ENCODE measurements at places on chromosomes 7 and 10.
A peak's percentile ranks its signal among the peaks of the same experiment; 100 is the strongest.

GRCh38 chr7:137297551-137298463 is 45.7 kb downstream of the PTN start:
- DNase-seq: no peak

DNA sequence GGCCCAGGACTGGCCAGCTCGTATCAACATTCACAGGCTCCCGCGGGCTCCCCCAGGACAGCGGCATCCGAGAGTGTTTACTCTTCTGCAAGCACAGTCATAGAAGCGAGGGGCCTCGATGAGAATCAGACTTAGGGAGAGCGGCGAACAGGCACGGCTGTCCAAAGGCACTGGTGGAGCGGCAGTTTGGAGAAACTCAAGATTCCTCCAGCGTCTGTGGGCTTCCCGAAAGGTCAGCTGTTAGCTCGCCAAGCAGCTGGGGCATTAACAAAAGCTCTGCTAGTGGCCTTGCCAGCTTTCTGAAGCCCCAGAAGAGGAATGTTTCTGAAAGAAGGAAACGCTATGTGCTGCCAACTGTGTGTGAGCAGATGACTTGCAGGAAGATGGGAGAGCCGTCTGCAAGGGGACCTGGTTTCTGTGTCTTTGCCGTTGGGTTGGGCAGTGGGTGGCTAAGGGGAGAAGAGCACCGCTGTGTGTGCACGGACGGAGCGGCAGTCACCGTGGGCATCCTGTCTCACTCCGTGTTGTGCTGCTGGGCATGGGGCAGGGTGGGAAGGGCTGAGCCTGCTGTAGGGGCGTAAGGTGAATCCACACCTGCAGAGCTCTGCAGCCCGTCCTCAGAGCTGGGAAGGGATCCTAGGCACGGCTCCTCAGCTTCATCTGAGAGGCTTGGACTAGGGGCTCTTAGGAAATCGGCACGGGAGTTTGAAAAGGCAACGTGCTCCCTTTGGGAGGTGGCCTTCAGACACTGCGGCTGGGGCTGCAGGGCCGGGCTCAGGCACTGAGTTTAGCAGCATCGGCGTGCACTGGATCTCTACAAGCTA is 42.1 kb downstream of the AMZ1 start:
- no peak for DNase-seq

DNA sequence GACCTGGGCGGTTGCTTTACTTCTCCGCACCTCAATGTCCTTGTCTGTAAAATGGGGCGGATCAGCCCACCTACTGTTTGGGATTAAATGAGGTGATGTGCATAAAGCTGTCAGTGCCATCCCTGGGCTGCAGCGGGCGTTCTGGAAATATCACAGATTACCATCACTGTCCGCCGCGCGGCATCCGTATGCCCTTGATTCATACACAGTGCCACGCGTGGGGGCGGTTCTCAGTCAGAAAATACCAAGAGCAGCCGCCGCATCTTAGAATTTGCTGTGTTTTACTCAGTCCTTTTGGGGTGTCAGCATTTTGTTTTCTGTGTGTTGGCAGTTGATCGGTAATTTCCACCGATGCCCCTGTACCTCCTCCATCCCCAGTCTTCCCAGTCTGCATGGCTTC is 338.8 kb downstream of the DPP6 start:
- DNase-seq: no peak

DNA sequence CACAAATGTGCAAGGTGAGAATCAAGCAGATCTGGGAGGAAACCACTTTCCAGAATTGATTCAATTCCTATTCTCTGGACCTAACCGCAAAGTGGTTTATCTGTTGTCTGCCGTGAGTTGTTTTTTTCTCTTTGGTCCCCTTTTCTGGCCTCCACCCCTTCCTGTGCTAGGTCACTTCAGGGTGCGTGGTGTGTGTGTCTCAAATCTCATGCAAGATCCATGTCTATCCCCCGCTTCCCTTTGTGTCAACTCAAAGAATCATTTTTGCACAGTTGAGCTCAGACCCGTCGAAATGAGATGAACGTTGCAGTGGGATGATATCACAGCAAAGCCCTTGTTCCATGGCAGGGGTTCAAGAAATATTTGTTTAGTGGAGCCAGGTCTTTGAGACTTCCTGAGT is 184.5 kb downstream of the GATA3 start:
- DNase-seq: no peak

DNA sequence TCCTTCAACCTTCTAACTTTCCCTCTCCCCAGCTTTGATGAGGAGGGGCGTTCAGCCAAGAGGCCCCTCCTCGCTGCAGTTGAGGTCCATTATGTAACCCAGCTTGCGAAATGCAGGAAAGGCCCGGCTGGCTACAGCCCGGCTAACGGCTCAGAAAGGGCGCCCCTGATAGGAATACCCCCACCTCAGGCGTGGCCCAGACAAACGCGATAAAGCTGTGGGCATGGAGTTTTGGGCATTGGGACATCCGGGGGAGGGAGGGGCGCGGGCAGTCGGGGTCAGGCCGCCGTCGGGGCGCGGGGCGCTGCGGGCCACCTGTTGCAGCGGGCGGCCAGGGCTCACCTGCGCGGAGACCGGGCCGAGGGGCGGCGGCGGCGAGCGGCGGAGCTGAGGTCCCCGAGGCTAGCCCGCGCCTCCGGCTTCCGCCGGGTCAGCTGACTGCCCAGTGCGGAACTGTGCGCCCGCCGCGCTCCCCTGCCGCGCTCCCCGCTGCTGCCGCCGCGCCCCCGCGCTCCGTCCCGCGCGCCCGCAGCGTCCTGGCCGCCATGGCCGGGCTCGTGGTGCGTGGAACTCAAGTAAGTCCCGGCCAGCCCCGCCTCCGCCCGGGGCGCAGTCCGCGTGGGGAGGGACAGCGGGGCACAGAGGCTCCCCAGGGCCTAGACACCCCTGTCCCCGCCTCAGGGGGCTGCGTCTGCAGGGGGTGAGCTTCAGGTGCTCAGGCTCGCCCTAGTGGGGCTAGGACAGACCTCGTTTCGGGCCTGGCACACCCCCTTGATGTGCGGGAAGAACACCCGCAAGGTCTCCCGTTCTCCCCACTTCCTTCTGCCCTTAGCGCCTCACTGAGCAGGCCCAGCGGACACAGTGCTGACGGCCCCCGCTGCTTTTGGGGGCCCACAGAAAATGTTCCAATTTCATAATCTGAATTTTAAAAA is at the start of gene LRMDA:
Gene LRMDA, plus strand, starts transcription at position 445 of the 932 bp plus-strand sequence.
- DNase-seq: no peak

DNA sequence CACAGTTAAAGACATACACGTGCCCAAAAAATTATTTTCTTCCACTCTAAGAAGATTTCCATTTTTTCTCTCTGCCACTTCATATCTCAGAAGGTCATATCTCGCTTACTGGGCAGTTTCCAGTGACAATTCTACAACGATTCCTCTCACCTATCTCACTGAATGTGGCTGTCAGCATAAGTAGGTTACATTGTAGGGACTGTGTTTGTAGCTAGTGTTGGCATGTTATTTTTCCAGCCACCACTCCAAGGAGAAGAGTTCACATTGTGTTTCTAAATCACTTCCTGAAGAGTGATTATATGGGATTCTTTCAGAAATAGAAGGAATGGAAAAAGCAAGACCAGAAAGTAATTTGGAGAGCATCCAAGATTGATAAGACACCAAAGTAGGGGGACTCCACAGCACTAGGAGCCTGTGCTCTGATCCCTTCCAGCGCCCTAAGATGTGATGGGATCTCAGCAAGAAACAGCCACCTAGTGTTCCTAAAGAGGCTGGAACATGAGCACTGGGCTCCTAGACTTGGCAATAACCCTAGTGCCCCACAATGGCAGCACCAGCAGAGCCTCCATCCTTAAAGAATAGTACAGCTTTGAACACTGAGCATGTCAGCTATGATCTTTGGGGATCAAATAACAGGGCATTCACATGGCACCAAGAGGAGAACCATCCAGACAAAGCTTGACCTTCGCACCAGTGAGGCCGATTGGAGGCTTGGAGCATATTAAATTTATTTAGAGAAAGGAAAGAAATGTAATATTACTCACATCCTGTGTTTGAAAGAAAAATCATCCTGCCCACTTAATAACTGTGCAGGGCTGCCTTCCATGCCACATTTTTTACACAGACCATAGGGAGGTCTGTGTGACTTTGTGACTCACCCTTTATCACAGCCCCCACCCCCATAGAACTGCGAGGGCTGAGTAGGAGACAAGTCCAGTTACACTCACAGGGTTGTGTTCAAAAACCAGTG is 51.8 kb downstream of the CAV1 start:
- peak; percentile 87 for DNase-seq

- DNase-seq: peak; percentile 84
Observed at GRCh38 chr7:105439174-105439893, 50.6 kb upstream of the SRPK2 start.

DNA sequence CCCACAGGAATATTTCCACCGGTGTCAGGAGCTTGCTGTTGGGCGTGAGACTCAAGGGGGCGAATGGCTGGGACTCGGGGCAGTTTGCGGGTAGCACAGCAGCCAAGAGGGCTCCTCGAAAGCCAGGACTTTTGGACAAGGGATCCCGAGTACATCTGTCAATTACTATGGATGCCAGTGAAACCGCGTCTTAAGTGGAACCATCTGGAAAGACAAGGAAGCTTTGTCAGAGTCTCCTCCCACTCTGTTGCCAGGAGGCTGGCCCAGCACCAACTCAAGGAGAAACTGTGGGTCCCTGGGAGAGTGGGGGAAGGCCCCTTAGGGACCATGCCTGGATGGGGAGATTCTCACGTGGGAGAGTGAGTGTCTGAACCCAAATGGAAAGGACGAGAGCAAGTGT is 57.1 kb downstream of the C10orf143 start:
- DNase-seq: no peak

- no peak for DNase-seq
Observed at GRCh38 chr7:17367502-17367901, 69.0 kb downstream of the AHR start.

DNA sequence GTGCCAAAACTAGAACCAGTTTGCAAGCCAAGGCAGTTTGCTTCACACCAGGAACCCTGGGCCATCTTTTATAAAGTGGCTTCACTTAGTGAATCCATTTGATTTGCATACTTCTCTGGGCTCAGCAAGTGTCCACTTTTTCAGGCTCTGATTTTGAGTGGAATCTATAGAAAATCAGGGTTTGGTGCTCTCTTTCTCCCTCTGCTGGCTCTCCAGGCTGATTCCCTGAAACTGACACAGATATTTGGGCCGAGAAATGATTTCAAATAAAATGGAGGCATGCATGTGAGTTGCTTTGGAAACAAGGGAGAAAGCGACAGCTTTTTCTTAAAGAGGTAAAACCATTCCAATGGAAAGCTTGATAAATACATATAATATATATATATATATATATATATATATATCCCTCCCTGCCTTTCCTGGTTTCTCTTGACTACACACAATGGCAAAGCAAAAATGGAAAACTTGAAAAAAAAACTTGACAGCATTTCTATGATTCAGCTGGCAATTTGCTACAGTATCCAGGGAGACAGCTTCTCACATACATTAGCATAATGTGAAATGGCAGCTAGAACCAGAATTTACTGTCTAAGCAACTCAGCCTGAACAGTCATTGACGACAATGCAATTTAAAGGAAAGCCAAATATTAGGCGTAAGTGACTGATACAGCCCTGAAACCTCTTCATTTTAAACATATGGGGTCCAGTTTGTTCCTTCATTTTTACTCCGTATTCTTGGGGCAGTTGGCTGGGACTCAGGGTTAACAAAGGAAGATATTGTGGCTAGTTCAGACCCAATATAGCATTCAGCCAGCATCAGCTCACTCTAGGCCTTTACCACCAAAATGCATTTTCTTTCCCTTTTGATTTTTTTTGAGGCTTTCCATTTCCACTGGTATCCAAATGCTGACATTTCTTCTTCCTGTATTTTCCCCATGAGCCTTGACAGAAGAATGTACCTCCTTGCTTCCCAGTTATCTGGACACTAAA is 188.5 kb downstream of the TMEM178B start:
- no peak for DNase-seq

DNA sequence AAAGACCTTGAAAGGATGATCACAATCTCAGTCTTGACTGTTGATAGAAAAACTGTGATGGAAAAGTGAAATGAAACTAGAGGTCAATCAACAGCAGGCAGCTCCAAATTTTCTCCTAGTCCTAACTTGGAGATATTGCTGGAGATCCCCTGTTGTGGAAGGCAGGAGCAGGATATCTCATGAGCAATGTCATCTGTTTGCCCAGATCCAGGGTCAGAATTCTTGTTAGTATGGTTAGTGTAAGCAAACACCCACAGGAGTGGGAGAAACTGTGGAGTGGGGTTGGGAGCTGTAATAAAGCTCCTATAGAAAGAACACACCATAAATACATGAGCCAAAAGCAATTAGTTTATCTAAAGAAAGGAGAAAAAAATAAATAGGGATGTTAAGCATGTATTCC is 169.0 kb downstream of the AKR1D1 start:
- DNase-seq: no peak

- DNase-seq: no peak
Observed at GRCh38 chr7:32200646-32201045, 130.4 kb upstream of the PDE1C start.

GRCh38 chr7:82221152-82221674 is 222.4 kb downstream of the CACNA2D1 start:
- no peak for DNase-seq

- no peak for DNase-seq
Observed at GRCh38 chr7:68752485-68753178, 845.6 kb upstream of the AUTS2 start.

DNA sequence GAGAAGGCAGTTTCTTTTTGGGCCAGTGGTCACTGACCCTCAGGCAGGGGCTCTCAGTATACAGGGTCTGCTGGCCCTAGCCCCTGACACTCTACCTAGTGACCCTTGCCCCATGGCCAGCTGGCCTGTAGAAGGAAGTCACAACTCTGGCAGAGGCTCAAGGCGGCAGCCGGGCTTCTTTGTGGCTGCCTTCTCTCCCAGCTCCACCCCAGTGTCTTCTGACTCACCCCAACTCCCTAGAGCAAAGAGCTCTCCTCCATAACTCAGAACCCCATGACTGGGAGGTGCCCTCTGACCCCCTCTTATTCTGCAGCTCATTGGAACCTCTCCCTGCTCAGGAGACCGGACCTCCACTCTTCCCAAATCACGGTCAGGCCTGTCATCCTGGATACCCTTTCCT is 358.2 kb downstream of the FGFR2 start:
- no peak for DNase-seq

GRCh38 chr7:3073763-3074458 is 30.2 kb upstream of the CARD11 start:
- no peak for DNase-seq

Data from AG09309 (cell line).